ENCODE measurements at places on chromosomes 2 and 18.

DNA sequence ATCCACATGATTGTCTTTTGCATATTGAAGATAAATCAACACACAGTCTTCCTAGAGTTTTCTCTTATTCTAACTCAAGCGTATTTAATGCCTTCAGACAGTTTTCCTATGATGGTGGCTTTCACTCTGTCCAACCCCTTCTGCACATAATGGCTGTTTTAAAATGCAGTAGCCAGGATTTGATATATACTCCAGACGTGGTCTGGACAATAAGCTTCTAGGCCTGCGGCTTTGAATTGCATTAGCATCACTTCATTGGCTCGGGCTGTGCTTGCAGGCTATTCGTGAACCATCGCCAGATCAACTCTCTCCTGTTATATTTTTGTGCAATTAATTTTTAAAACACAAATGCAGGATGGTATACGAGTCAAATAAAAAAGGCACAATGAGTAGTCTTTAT, 235.3 kb downstream of the BCL2 start:
- no peak for DNase-seq

DNA sequence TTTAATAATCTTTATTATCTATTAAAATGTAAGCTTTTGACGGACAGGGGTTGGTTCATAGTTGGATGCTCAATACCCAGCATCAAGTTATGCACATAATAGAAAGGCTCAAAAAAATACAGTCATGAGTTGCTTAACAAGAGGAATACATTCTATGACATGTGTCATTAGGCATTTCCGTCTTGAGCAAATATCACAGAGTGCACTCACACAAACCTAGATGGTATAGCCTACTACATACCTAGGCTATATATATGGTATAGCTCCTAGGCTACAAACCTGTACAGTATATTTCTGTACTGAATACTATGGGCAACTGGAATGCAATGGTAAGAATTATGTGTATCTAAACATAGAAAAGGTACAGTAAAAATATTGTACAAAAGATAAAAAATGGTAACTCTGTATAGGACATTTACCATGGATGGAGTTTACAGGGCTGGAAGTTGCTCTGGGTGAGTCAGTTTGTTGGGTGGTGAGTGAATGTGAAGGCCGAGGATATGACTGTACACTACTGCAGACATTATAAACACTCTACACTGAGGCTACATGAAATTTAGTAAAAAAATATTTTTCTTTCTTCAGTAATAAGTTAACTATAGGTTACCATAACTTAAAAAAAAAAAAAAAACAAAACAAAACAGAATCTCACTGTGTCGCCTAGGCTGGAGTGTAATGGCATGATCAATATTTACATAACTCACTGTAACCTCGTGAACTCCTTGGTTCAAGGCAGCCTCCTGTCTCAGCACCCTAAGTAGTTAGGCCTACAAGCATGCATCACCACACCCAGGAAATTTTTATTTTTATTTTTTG, 201.2 kb downstream of the NBAS start:
- no peak for DNase-seq

GRCh38 chr2:23523373-23524260, 138.6 kb downstream of the KLHL29 start:
- no peak for DNase-seq

GRCh38 chr2:27734305-27734704, 37.2 kb upstream of the MRPL33 start:
- no peak for DNase-seq

DNA sequence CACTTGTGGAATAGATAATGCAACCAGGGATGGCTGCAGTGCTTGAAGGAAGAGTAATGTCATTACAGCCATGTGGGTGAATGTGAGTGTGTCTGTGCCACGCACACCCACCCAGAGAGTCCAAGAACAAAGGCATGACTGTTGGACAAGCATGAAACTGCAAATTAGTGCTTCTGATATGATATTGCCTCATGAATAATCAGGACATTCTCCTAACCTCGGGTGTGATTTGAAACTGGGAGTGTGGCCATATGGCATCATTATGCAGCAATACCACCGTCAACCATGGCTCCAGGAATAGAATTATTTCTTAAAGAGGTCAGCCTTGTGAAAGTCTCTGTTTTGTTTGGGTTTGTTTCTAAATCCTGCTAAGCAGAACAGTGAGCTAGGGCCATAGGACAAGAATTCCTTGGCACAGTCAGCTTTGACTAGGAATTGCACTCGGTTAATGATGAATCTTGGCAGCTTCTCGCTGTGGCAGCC, 678.0 kb upstream of the RAB6C start:
- DNase-seq: no peak

- DNase-seq: no peak
Measured at GRCh38 chr2:237314681-237315080, 99.3 kb downstream of the COL6A3 start.

DNA sequence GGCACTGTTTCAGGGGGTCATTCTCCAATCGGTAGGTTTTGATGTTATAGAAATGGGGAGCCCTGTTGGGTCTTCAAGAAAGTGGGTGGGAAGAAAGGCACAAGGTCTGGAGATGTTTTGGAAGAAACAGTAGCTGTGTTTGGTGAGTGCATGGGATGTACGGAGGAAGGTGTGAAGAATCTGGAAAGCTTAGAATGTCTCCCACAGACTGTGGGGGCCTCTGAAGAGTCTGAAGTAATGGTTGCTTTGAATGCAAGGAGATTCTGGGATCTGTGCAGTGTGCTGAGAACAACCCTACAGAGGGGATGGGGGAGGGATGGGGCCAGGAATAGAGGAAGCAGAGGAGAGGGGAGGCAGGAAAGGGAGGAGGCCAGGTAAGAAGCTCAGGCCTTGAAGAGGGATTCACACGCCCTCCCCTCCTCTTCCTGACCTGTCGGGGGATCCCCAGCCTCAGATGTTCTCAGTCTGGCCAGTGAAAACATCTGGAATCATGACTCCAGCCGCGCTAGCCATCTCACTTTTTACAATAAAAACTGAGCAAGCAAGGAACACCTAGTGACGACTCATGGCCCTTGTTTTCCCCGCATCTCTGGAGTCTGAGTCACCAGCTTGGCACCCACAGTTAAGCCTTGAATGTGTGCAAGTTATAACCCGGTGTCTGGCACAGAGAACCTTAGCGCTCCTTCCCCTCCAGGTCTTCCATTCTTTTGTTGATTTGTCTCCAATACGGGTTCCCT, 74.2 kb downstream of the SH3BP4 start:
- no peak for DNase-seq

DNA sequence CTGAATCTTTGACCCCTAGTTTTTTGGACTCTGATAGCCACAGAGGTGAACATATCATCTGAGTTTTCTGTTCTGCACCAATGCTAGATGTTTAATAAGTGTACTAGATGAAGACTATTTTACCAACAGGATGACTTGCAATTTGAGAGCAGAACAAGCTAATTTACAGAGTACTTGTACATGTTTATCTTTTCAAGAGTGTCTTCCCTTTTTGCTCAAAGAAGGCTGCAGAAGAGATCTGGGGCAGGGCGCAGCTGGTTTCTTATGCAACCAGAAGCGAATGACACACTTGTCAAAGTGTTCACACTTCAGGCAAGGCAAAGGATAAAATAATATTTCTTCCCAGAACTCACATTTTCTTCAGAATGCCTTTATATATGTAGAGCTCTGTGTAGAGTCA, 86.0 kb downstream of the VWA3B start:
- DNase-seq: no peak

DNA sequence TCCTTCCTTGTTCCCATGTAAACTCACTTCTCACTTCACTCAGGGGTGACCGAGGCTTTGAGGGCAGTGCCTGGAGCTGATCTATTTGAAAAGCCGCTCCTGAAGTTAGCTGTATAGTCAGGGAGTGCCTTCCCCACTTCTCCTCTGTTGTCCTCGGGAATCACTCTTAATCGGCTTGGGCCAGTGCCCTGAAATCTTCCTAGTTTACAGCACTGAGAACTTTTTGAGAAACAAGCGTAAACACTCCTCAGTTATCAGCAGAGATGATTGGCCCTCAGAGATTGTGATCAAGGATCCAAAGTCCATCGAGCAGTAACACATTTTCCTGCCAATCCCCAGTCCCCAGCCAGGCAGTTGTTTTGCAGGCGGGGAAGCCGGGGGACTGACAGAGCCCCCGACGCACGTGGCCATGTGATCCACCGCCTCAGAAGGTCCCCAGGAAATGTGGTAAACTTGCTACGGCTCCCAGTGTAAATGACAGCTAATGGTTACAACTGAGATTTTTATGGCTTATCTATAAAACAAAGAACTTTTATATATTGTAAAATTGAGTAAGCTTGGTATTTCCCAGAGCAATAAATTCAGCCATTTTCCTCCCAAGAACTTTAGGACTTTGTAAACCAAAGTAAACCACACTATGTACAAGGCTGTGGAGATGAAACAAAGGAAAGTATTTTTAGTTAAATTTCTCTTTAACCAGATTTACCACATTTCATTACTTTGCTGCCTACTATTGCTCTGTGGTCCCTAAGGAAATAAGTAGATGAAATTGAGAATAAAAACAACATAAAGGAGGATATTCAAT, 53.5 kb downstream of the C18orf63 start:
- no peak for DNase-seq

GRCh38 chr2:36729067-36729466, 32.6 kb downstream of the VIT start:
- DNase-seq: no peak

DNA sequence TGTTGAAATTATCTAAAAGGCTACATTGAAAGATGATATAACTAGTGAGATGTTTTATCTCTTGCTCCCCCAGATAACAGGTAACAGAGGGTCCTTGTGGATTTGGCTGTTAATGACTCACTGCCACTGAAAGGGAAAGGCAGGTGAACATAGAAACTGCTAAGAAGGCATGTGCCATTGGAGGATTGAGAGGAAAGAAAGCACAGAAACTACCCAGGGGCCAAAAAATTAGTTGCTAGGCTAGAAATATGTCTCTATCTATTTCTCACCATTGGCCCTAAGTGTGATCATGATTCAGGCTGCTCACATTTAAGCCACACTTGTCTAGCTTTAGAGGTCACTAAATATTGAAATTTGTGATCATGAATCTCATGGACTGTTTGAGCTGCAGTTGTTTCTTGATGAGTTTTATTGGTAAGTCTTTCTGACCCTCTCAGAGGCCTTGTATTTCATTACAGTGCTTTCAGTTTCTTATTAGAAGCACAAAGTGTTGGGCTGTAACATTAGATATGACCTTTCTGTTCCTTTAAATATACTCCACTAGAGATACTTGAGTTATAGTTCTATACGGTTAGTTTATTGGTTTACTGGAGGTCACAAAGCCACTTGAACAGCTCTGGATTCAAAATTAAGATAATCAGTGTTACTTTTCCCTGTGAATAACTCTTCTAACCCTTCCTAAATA, 26.2 kb downstream of the NAB1 start:
- no peak for DNase-seq

GRCh38 chr18:48542513-48543181, 3.8 kb downstream of the CTIF start:
- DNase-seq: no peak

GRCh38 chr2:141200191-141200590, 930.6 kb downstream of the LRP1B start:
- DNase-seq: no peak

DNA sequence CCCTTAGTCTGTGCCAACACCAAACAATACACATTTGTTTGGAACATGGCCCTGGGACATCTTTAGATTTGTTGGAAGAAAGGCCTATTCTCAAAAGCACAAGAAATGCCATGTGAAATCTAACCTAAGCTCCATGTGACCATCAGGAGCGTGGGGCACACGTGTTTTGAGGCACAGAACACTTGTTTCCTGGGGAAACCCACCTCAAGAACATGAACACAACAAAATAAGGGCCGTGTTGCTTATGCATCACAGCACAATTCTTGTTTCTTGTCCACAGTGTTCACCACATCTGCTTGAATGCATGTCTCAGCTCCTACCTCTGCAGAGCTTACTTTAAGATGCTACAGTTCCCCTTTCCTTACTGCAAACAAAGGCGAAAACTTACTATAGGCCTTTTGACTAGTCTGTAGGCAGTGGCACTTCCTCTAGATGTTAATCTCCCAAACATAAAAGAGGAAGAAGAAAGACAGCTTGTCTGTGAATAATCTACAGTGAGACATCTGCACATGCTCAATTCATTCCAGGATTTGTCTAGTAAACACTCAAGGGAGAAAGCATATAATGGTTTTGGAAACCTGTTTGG, 165.0 kb downstream of the ANKRD44 start:
- DNase-seq: no peak

DNA sequence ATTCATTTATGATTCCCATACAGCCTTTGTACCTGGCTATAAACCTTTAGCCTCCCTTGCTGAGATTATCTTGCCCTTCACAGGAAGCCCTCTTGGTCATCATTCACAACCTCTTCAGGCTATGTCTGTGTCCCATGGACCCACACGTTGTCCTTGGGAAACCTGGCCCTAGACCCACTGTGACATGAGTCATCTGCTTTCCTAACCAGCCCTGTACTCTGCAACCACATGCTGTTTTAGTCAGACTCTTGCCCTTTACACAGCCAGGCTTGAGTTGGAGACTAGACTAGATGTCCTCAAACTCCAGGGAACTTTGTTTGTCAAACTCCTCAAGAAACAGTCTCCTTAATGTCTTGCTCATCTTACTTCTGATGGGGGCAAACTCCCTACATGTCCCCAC, 229.3 kb upstream of the ZSWIM2 start:
- DNase-seq: no peak

DNA sequence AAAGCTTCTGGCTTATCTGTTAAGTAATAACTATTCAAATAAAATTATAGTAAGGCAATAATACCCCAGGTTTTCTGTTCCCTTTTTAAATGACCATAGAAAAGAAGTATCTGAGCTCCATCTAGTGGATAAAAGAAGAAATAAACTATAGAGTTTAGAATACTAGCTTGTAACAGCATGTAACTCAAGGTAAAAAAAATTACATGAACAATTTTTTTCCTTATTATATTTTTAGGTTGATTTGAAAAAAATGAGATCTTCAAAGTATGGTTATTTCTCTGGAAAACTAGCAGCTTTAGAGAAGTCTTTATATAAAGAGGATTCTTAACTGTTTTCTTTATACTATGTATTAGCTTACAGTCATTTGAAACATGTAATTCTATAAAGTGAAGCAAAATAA, 58.1 kb downstream of the NCKAP1 start:
- no peak for DNase-seq

GRCh38 chr2:57552885-57553284, 493.7 kb upstream of the VRK2 start:
- no peak for DNase-seq

GRCh38 chr18:30991397-30991796, 51.1 kb downstream of the DSC3 start:
- no peak for DNase-seq

DNA sequence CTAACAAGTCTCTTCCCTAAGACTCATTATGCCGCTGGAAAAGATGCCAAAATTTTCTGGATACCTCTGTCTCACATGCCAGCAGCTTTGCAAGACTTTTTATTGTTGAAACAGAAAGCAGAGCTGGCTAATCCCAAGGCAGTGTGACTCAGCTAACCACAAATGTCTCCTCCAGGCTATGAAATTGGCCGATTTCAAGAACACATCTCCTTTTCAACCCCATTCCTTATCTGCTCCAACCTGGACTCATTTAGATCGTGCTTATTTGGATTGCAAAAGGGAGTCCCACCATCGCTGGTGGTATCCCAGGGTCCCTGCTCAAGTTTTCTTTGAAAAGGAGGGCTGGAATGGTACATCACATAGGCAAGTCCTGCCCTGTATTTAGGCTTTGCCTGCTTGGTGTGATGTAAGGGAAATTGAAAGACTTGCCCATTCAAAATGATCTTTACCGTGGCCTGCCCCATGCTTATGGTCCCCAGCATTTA, 26.3 kb downstream of the DHRS9 start:
- no peak for DNase-seq

GRCh38 chr2:106868275-106868674, 17.7 kb downstream of the ST6GAL2 start:
- DNase-seq: no peak

Measured in stimulated activated CD4-positive, alpha-beta T cell treated with anti-CD3 and anti-CD28 coated beads, Interleukin-1b, Interleukin-23, amount 100 ng/mL, for 1 hour (primary cell).